HEK293T (cell line): ENCODE measurements at places on chromosomes 5 and 9.
A peak's percentile ranks its signal among the peaks of the same experiment; 100 is the strongest.

DNA sequence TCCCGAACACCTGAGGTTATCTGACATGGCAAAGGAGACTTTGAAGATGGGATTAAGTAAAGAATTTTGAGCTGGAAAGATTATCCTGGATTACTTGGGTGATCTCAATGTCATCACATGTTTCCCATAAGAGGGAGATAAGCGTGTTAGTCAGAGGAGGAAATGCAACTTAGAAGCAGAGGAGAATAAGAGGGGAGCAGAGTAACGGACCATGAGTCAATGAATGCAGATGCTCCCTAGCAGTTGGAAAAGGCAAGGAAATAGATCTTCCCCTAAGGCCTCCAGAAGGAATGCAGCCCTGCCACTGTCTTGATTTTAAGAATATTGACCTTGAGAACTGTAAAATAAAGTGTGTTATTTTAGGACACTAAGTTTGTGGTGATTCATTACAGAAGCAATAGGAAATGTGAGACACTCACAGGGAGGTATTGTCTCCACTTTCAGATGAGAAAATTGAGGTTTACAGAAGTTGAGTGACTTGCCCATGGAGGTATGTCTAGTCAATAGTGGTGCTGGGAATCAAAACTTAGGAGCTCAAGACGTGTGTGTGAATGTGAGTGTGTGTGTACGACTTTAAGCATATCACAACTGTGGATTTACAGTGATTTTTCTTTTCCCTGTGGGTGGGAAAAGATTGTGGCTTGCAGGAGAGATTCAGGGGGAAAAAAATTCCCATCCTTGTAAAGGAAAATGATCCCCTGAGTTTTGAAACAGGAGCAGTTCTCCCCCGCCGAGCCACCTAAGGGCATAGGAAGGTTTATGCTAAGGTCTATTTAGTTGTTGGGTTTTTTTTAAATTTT lies 125.3 kb downstream of the TRIM32 start:
- DNase-seq = no peak

DNA sequence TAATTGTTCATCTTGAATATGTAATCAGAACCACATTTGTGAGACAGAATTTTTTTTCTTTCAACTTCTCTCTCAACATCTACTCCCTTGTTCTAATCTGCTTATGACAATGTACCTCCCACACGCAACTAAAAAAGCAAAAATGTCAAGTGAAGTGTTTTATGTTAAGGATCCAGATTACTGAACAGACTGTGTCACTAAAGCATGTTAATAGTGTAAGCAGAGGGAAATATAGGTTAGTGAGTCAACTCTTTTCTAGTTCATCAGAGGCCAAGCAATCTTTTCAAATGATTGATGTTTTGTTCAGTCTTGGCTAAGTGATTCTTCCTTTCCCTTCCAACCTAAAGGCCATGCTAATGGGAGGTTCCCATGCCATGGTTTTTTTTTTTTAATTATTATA lies 34.7 kb upstream of the IDNK start:
- no peak for DNase-seq

DNA sequence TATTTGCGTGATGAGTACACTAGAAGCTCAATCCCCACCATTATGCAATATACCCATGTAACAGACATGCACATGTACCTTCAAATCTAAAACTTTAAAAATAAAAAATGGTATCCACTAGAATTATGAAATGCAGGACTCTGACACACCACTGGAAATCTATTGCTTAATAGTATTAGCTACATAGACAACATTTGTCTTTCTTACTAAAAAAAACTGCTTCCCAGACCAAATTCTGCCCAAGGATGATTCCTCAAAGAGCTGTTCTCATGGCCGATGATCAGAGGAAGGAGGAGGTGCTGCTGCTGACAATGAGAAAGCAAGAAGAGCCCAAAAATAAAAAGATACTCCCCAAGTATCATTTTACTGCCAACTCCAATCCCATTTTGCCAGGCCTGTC lies 67.2 kb downstream of the TTC39B start:
- no peak for DNase-seq

DNA sequence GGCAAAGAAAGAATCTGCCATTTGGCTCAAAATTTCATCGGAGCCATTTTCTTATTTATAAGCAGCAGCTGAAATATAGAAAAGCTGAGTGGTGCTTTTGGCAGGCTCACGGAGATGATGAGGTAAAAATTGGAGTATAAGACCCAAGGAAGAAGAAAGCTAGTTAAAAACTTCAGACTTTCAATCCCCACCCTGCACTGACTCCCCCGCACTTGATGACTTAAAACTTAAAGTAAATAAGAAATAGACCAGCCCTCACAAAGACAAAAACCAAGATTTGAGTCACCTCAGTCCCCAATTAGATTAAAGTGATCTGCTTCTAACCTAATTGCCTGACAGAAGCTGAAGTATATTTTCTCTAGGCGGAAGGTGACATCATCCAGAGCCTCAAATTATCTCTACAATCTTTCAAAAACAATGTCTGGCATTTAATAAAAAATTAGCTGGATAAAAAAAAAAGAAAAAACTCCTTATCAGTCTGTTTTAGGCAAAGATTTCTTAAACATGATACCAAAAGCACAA lies 124.0 kb upstream of the PJA2 start:
- DNase-seq = no peak

- DNase-seq = peak; percentile 48
Measured at GRCh38 chr5:151047814-151048425, 27.5 kb downstream of the GPX3 start.

DNA sequence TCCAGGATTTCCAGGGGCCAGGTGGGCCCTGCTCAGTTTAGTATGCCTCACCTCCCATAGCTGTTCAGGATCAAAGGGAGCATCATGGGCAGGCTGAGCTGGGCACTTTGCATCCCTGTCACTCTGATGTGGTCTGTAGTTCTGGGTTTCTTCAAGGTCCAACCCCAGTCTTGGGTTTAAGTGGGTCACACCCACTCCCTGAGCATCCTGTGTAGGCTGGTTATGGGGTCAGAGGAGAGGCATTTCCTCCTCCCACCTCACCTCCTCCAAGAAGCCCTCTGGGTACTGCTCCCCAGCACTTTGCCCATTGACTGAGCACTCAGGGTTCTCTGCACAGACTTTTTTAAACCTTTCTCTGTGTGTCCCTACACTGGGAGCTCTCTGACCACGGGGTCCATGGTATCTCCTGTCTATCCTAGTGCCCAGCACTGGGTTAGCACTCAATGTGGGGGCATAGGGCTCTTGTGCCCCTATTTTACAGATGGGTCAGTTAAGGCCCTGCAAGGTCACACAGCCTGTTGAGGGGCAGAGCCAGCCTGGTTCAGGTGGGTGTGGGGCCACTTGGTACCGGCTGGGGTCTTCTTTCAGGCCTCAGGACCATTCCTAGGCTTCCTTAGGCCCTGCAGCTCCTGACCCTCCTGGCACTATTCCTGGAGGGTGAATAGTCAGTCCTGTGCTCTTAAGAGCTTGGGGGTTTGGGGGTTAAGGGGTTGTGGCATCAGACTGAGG lies 19.0 kb downstream of the CXXC5 start:
- no peak for DNase-seq
